ENCODE measurements at places on chromosomes 11 and 22. TPM values are rescaled to one million over a fixed set of nuclear protein-coding genes. Genes with fewer than 3 reads are reported as not detected.
A peak's percentile ranks its signal among the peaks of the same experiment; 100 is the strongest.

DNA sequence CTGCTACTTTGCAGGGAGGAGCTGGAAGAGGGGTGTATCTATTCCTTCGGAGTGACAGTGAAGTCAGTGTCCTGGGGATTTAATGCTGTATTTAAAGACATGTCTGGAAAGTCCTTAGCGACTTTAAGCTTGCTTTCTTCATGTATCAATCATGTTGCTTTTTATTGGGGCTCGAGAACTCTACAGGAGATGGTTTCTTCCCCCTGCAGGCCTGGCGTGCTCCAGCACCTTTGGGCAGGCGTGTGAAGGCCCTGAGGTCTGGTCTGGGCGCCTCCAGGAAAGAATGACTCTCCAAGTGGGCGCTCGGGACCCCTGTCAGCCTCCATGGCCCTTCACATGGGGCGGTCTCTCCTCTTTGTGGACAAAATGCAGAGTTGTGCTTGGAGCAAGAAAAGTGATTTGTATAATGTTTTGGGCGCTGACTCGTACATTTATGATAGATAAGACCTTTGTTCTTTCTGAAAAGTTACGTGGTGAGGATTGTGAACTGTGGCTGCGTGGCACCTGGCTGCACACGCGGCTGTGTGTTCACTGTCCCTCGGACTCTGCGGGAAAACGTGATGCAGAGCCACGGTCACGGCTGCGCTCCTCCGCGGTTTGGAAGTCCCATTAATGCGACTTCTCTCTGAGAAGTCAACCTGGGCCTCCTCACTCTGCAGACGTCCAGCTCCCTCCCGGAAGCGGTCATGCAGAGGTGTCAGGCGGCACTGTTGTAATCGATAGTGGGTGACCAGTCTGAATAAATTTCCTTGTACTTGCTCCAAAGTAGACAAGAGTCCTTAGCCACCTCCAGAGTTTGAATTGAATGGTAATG, 282.5 kb downstream of the TBC1D22A start:
- no peak for DNase-seq
- H3K4me3 ChIP-seq = no peak overlapping the region
- H3K27ac ChIP-seq = no peak overlapping the region
- H3K36me3 ChIP-seq = no peaks in the 10 kb centered on the region
- H3K4me1 ChIP-seq = peaks cover 41% of the 10 kb centered on the region

DNA sequence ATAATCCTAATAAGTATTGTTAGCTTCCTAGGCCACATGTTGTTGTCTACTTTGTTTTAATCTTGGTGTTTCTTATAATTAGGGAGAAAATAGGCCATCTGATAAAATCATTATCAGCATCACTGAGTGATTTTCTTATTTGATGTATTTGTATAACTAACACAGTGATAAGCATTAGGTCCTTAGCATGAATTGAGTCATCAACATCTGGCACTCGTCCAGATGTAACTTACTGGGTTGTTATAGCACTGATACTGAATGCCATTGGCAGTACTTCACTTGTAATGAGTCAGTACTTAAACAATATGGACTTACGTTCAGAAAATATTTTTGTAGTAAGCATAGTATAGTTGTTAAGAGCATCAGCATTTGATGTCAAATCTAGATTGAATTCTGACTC, 16.2 kb downstream of the API5 start:
- H3K4me1 ChIP-seq = no peaks in the 10 kb centered on the region
- peaks cover 96% of the 10 kb centered on the region for H3K36me3 ChIP-seq
- H3K4me3 ChIP-seq = no peak overlapping the region
- H3K27me3 ChIP-seq = no peaks in the 10 kb centered on the region
- DNase-seq = no peak

DNA sequence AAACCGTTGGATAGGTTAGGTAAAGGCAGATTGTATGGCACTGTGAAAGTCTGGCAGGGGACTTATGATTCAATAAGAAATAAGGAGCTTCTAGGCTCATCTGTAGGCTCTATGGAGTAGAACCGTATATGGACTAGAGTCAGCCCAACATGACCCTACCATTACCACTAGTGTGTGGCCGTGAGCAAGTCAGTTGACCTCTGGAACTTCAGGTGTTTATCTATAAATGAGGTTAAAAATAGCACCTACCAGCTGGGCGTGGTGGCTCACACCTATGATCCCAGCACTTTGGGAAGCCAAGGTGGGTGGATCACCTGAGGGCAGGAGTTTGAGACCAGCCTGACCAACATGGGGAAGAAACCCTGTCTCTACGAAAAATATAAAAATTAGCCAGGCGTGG, 4.4 kb downstream of the HINFP start:
- H3K27ac ChIP-seq = no peak overlapping the region
- no peaks in the 10 kb centered on the region for H3K27me3 ChIP-seq
- no peak overlapping the region for H3K4me3 ChIP-seq
- DNase-seq = no peak

OR51I1 gene
- total RNA-seq = not detected

- H3K4me3 ChIP-seq = no peak overlapping the region
- H3K4me1 ChIP-seq = peaks cover 6% of the 10 kb centered on the region
- no peak for DNase-seq
- H3K36me3 ChIP-seq = peaks cover 5% of the 10 kb centered on the region
Measured at GRCh38 chr22:19048531-19048930, 73.7 kb downstream of the DGCR2 start.

- no peak for DNase-seq
- H3K4me3 ChIP-seq = no peak overlapping the region
- H3K27me3 ChIP-seq = peaks cover 2% of the 10 kb centered on the region
Measured at GRCh38 chr11:56846631-56847576, 98.4 kb upstream of the OR9G4 start.

GRCh38 chr11:17383461-17383860, 5.0 kb downstream of the KCNJ11 start:
- H3K36me3 ChIP-seq = no peaks in the 10 kb centered on the region
- H3K4me3 ChIP-seq = no peak overlapping the region
- no peaks in the 10 kb centered on the region for H3K27me3 ChIP-seq
- H3K4me1 ChIP-seq = no peaks in the 10 kb centered on the region
- DNase-seq = no peak

SCARF2 gene
- total RNA-seq = 3.1 TPM

ACRV1 gene
- total RNA-seq = not detected

CASP5 gene
- not detected for total RNA-seq

WBP2NL gene
- 4.6 TPM for total RNA-seq

- no peak for DNase-seq
- peaks cover 39% of the 10 kb centered on the region for H3K4me1 ChIP-seq
- H3K27ac ChIP-seq = peak overlapping the region; percentile 33
- H3K4me3 ChIP-seq = no peak overlapping the region
Measured at GRCh38 chr11:116910378-116910777, 73.0 kb upstream of the APOA1 start.

- H3K4me3 ChIP-seq = no peak overlapping the region
- H3K27ac ChIP-seq = no peak overlapping the region
- H3K4me1 ChIP-seq = no peaks in the 10 kb centered on the region
- no peaks in the 10 kb centered on the region for H3K36me3 ChIP-seq
- no peaks in the 10 kb centered on the region for H3K27me3 ChIP-seq
Measured at GRCh38 chr22:38611559-38611958, 41.6 kb upstream of the DMC1 start.

C11orf86 gene
- not detected for total RNA-seq

GRCh38 chr11:22670830-22671229, 4.4 kb downstream of the GAS2 start:
- H3K4me3 ChIP-seq = no peak overlapping the region
- peaks cover 30% of the 10 kb centered on the region for H3K27me3 ChIP-seq
- H3K36me3 ChIP-seq = no peaks in the 10 kb centered on the region

- no peaks in the 10 kb centered on the region for H3K4me1 ChIP-seq
- no peaks in the 10 kb centered on the region for H3K36me3 ChIP-seq
- no peak overlapping the region for H3K4me3 ChIP-seq
- no peak for DNase-seq
- no peak overlapping the region for H3K27ac ChIP-seq
Measured at GRCh38 chr11:45573728-45574127, 91.7 kb downstream of the CHST1 start.

- no peaks in the 10 kb centered on the region for H3K36me3 ChIP-seq
- H3K4me3 ChIP-seq = peak overlapping the region; percentile 93
- H3K27me3 ChIP-seq = peaks cover 12% of the 10 kb centered on the region
- H3K4me1 ChIP-seq = peaks cover 71% of the 10 kb centered on the region
- H3K27ac ChIP-seq = peak overlapping the region; percentile 22
- DNase-seq = no peak
Measured at GRCh38 chr22:39239561-39240423, 5.0 kb downstream of the PDGFB start.

All from naive thymus-derived CD8-positive, alpha-beta T cell (primary cell).